NCI-H510A treated with DMSO at 0.1 percent for 48 hours (cell line): ENCODE measurements at places on chromosomes 13 and 19.

DNA sequence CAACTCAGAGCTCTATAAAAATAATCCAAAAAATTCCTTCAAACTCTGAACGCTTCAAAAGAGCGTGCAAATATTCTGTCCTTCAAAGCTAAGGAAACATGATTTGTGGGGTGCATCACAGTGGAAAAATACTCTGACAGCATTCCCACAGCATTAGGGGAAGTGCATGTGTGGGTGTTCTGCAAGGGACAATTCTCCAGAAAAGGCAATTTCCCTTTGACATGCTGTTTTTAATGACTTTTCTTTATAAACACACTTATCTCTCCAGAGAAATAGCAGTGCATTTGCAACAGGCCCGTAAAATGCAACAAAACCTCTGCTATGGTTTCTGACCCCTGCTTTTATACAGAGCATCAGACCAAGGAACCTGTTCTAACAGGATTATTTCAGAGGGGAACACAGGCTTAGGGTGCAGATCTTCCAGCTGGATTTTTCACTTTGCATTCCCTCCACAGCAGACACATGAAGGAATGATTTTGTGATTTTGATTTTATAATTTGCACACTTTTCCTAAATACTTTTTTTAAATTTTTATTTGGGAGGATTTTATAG is 42.6 kb downstream of the KL start:
- DNase-seq = no peak

GRCh38 chr13:95137096-95137495 is 164.2 kb downstream of the ABCC4 start:
- DNase-seq = no peak

DNA sequence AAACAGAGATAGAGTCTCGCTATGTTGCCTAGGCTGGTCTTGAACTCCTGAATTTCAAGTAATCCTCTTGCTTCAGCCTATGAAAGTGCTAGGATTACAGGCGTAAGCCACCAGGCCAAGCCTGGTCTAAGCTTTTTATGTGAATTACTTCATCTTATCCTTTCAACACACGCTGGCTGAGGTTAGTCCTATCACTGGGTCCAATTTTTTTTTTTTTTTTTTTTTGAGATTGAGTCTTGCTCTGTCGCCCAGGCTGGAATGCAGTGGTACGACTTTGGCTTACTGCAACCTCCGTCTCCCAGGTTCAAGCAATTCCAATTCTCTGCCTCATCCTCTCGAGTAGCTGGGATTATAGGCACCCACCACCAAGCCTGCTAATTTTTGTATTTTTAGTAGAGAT is 10.4 kb downstream of the MYO1F start:
- DNase-seq = no peak

DNA sequence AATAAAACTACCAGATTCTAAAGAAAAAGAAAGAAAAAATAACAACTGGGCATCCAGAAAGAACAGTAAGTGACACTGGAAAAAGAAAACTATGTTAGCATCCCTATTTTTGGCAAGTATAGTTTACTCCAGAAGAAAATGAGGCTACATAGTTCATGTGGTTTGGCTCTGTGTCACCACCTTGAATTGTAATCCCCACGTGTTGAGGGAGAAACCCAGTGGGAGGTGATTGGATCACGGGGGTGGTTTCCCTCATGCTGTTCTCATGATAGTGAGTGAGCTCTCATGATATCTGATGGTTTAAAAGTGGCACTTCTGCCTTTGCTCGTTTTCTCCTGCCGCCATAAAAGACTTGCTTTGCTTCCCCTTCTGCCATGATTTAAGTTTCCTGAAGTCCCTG is 76.9 kb downstream of the ITGBL1 start:
- no peak for DNase-seq

DNA sequence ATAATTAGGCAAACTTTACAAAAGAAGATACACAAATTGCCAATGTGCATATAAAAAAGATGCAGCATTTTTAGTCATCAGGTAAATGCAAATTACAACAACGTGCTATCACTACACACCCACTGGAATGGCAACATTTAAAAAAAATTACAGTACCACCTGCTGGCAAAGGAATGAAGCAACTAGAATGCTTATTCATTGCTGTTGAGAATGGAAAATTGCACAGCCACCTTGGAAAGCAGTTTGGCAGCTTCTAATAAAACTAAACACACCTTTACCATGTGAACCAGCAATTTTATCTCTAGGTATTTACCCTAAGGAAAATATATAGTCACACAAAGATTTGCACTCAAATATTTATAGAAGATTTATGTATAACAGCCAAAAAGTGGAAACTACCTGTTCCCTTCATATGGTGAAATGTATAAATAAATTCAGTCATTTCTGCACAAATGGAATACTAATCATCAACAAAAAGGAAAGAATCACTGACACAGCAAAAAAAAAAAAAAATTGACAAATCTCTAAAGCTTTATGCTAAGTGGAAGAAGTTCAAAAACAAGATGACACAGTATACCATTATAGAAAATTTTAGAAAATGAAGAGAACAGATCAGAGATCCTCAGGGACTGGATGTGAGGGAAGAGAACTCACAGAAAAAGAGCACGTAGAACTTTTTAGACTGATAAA is 30.3 kb downstream of the OXGR1 start:
- no peak for DNase-seq

GRCh38 chr13:48437371-48437770 is 24.5 kb upstream of the LPAR6 start:
- DNase-seq = no peak

- no peak for DNase-seq
These were observed 101.3 kb downstream of the GNG7 start for GRCh38 chr19:2600914-2601870.

GRCh38 chr13:98353750-98354149 is 176.7 kb upstream of the RNF113B start:
- DNase-seq = no peak

- DNase-seq = no peak
These were observed 4.3 kb upstream of the ZDHHC20 start for GRCh38 chr13:21463424-21463823.

DNA sequence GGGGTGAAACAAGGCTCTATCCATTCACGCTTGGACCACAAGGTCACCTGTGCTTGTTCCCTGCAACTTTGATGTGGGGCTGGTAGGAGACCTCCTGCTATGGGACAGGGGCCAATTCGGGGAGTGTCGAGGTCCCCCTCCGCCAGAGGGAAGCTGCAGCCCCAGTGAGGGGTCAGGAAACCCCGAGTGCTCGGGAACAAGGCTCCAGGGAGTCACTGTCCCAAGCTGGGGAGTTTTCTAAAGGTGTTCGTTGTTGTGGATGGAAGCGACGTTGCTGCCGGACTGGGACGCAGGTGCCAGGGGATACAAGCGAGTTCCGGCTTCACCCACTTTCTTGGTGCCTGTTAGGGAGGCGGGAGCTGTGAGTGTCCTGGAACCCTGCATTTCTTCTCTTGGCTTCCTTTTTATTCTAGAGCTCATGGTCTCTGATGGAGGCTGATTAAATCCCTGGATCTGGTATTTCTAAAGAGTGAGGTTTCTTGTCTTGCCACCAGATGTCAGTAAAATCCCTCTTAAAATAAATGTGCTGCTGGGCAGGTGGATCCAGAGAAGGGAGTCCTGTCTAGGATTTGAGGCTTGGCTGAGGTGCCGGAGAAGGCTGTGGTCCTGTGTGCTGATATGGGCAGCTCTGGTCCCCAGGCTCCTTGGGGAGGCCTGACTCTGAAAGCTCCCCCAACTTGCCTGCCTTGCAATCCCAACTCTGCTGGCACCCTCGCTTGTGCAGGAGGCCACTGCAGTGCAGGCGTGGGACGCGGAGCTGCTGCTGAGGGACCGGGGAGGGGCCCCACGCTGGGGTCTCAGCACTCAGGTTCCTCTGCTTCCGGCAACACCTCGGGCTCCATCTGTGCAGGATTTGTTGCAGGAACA is 153.9 kb downstream of the TEX29 start:
- DNase-seq = peak; percentile 83

GRCh38 chr13:110254751-110255553 is 52.0 kb downstream of the COL4A1 start:
- no peak for DNase-seq

DNA sequence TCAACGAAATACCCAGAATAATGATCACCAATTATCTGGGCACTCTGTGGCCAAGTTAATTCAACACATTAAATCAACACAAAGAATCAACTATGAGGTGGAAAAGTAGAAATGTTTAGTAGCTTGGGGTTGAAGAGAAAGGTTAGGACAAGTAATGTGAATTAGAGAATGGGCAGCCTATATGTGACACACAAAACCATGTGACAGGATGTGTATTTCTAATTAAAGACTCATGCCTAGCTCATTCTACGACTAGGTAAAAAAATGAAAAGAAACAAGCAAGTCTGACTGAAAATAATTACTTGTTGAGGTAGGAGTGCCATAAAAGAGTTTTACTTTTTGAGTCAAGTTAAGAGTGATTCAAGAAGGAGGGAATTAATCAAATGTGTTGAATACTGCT is 2646.0 kb upstream of the PCDH20 start:
- DNase-seq = no peak

- no peak for DNase-seq
These were observed 6.9 kb downstream of the IL4I1 start for GRCh38 chr19:49889687-49890348.

DNA sequence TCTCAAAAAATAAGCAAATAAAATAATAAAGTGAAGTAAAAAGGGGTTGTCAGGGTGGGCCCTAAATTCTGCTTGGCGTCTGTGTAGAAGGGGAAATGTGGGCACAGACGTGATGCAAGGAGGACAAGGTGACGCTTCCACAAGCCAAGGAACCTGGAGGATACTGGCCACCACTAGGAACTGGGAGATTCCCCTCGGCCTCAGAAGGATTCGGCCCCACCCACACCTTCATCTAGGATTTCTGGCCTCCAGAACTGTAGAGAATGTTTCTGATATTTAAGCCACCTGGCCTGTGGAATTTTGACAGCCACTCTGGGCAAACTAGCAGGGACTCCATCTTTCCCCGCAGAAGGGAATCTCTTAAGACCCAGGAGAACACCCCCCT is 1.1 kb downstream of the PLEKHJ1 start:
- DNase-seq = no peak

- peak; percentile 10 for DNase-seq
These were observed at the start of gene SERTM1 for GRCh38 chr13:36673838-36674326. TSS of gene SERTM1 (plus strand) at chr13:36674020. CDS start at chr13:36695079, 21,059 bp downstream.

- DNase-seq = peak; percentile 97
These were observed at the start of gene ISOC2 for GRCh38 chr19:55461259-55461973. TSS of gene ISOC2 (minus strand) at chr19:55461642. CDS start at chr19:55456486, 5,156 bp downstream.

DNA sequence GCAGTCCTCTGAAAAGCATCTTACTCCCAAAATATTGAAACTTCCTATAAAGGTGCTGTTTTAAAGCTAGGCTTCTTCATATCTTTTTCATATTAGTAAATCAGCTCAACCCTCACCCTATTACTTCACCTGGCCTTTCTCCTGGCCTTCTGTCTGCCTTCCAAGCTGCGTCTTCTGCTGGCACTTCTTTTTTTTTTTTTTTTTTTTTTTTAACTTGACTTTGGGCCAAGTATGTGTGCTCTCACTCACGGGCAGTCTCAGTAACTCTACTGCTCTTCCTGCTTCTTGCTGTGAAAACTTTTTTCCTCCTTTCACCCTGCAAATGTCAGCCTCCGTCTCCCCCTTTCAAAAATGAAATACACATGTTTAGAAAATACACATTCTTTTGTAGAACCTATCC is 41.2 kb upstream of the KCTD4 start:
- DNase-seq = no peak

DNA sequence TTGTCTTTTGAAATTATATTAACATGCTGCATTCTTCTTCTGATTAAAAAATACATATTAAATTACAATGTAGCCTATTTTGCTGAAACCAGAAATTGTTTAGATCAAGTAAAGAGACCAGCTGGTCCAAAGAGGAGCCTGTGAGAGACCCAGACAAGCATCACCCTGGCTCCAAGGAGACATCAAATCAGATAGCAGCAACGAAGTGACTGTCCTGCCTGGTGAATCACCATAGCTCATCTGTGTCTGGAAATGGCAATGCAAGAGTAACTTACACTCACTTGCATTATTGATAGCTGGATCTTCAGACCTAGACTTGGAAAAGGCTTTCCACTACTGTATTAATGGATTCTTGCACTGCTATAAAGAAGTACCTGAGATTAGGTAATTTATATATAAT is 169.1 kb downstream of the KCTD12 start:
- DNase-seq = no peak

GRCh38 chr13:33153421-33154404 is 131.8 kb downstream of the STARD13 start:
- DNase-seq = no peak

DNA sequence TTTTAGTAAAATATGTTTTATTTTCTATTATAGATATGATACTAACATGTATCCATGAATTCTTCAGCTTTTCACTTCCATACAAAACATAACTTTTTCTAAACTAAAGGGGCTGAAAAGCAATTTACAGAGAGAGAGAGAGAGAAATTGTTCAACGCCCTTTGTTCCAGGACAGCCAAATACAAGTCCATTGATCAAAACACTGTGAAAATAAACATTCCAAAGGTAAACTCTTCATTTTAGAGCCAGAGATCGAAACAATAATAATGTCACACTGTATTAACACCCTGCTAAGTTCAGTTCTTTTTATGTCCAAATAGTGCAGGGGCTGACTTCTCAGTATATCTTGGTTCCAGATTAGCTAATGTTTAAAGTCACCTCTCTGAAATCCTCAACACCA is 516.2 kb upstream of the ATXN8OS start:
- DNase-seq = no peak

DNA sequence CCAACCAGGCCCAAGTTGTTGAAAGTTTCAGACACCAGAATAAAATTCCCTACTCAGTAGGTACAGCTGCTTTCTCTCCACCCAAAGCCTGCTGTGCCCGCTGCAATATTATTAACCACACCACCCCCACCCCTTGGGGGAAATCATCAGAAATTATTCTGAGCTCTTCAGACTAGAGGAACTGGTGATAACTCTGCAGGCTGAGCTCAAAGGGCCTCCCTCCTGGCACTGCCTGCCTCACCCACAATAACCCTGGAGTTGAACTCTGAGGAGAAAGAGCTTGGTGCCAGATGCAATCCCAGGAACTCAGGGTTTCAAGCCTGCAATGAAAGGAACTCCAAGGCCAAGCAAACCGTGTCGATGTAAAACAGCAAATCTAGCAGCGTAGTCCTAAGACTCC is 381.7 kb upstream of the ZNF507 start:
- no peak for DNase-seq

DNA sequence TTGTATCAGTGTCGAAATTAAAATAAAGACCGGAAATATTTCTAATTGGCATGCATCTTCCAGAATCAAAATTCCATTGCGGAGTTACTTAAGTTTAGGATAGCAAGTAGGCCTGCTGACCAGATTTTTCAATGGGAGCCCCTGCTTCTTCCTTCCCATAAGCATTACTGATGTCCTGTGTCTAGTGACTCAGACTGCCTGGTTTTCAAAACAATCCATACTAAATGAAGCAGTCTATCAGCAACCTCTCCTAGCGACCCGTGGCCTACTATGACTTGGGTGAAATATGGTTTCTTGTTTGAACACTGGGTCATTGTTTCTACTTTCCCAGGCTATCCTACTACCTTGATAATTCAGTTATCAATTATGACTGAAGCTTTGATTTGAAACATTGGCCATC is 571.6 kb downstream of the TBC1D4 start:
- DNase-seq = no peak

DNA sequence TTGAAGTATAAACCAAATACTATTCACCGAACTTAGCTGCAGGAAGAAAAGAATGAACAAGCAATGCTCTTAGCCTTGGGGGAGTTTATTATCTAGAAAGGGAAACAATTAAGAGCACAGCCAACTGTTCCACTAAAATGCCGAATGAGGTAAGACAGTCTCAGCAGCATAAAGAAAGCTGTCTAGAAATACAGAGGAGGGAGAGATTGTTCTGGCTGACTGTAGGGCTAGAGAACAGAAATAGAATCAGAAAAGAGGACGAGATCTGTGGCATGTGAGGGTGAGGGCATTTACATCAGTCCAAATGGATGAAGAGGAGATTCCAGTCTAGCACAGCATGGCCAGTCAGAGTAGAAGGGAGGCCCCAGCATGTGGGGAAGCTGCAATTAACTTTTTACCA is 56.8 kb upstream of the TNFRSF19 start:
- DNase-seq = no peak
